ENCODE measurements at places on chromosomes 2 and 18. TPM values are rescaled to one million over a fixed set of nuclear protein-coding genes. Genes with fewer than 3 reads are reported as not detected.

The EPHA4 gene
- 95.5 TPM for total RNA-seq

The GALNT14 gene
- not detected for total RNA-seq

DNA sequence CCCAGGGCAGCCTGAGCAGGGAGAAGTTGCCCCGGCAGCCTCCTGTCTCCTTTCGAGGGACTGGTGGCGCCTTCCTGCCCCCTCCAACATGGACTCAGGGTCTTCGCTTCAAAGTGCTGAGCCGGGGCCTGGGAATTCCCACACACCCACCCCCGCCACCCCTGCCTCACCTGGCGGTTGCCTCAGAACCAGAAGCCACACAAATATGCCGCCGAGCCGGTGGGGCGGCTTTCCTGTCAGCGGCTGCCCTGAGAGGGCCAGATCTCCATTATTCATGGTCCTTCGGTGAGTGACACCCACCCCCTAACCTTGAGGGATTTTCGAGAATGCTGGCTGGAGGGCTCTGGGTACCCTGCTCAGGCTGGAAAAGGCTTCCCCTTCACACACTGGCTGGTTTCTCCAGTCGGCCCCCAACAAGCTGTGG lies 71.7 kb downstream of the SMAD7 start:
- DNase-seq: peak; percentile 49

GRCh38 chr2:171315781-171316180 lies 118.0 kb downstream of the METTL8 start:
- DNase-seq: no peak

GRCh38 chr2:224146356-224147160 lies 107.5 kb upstream of the SERPINE2 start:
- DNase-seq: peak; percentile 47

- DNase-seq: no peak
Observed at GRCh38 chr2:67626656-67627055, 229.5 kb downstream of the ETAA1 start.

DNA sequence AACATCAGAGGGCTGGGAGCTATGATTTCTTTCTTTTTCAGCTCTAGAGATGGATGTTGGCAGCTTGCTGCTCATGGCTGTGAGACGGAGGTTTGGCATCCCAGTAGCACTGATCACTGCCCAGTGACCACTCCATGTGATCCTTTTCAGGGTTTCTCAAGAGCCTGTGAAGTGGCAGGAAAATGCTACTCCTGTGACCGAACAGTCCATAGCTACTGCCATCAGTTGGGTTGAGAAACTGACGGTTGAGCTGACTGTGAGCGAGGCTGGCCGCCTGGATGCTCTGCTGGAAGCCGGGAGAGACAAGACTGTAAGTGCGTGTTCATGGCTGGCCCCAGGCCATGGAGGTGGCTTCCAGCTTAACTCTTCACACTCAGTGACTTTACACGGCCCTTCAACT lies 34.2 kb downstream of the VWA3B start:
- no peak for DNase-seq

DNA sequence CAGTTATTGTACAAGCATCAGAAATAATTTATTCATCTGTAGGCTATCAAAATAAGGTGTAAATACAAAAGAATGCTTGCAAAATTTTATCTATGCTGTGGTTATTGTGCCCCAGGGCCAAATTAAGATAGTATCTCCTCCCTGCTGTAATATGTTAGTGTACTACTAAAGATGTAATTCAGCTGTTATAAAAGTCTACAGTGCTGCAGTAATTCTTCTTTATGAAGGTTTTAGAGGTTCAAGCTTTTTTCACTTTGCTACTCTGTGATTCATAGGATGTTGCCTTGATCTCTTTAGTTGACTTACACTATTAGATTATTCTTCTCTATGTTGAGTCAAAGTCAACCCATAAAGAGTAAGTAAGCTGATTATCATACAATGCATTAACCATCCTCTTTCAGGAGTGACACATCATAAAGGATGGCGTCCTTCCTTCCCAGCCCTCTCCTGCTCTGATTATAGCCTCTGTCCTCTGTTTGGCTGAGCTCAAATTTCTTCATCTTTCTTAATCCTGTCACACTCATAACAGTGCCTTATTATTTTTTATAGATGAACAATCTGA lies 29.3 kb upstream of the DYNAP start:
- no peak for DNase-seq

DNA sequence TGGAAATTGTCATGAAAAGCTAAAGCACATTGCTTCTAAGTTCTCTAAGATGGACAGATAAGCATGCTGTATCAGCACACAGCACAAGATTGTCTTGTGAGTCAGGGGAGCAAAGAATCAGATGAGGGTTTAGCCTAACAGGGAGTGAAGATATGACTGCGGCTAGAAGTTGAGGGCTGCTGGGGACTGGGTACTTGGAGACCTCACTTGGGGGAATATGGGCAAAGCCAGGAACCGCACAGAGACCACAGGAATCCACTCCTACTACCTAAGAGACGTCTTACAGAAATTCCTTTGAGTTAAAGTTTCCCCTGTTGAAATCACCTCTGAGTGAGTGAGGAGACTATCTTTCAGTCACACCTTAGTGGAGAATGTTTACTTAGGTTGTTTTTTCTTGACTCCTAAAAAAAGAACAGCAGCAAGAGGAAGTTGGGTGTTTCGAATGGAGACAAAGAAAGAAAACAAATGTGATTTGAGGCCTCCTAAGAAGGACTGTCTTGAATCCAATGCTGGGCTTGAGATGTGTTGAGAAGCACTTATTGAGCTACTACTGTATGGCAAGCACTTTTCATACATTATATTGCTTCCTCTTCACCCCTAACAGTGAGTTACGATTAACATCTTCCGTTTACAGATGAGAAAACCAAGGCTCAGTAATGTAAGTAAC lies 100.7 kb downstream of the ANKRD44 start:
- DNase-seq: no peak

- DNase-seq: no peak
Observed at GRCh38 chr2:22487036-22487435, 897.9 kb upstream of the KLHL29 start.
